Activated CD4-positive, alpha-beta T cell treated with anti-CD3 and anti-CD28 coated beads, Interleukin-2, amount 10 ng/mL, durations not matched to agents 7 days and 5 days (primary cell): ENCODE measurements at places on chromosomes 4 and X. TPM values are rescaled to one million over a fixed set of nuclear protein-coding genes. Genes with fewer than 3 reads are reported as not detected.

Gene DIPK2B
- not detected for total RNA-seq

Gene MSANTD1
- total RNA-seq: 0.87 TPM

Gene ERVMER34-1
- not detected for total RNA-seq

Gene LRBA
- total RNA-seq: 49.6 TPM

Gene ADGRG4
- total RNA-seq: not detected

Gene TLR10
- total RNA-seq: not detected

Gene S100P
- total RNA-seq: 5.3 TPM

Gene NAP1L3
- 1.3 TPM for total RNA-seq
